Frontal cortex (tissue), 4 donors: ENCODE measurements at places on chromosomes 16 and 17.

DNA sequence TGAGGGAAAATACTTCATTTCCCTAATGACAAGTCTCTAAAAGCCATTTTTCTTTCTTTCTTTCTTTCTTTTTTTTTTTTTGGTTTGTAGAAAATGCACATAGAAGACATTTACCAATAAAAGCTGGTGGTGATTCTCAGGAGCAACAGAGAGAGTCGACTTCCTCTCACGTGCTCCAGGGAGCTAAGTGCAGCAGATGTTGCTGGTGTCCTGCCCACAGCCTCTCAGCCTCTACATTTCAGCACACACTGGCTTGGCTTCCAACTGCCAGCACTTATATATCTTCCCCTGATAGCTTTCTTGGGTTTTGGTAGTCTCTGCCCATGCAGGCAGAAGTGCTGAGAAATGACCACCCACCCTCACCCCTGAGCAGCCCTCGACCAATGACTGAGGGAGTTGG, 58.4 kb upstream of the MARCHF10 start:
- no peak for DNase-seq

- no peak for DNase-seq
Observed at GRCh38 chr17:43784068-43784467, 3.8 kb downstream of the CFAP97D1 start.

DNA sequence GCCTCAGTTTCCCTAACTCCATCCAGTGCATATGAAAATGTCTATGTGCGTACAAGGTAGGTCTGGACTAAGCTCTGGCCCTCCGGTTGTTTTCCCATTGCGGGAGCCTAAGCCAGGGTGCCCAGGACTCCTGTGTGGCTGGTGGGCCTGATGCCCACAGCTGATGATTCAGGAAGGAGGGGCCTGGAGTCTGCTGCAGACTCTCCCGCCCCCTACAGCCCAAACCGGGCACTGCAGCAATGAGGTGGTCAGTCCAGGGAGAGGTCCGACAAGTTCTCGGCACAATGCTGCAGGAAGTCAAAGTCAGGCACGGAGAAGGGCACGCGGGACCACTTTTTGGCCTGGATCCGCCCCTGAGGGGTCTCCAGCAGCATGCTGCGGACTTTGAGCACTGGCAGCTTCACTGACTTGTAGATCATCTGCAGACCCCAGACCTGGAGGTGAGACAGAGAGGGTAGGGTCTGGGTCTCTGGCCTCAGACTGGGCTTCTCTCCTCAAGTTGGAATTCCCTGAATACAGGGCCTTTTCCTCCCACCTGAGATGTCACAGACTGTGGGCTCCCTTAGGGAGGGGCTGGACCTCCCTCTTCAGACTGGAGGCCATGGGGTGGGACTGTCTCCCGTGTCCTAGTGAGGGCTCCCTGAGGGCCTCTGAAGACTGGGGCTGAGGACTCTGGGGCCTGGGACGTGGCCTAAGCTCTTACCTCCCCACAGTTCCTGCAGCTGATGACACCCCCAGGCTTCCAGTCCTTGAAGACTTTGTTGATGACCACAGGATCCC, 3.4 kb upstream of the ZNF385C start:
- peak; percentile 87 for DNase-seq

GRCh38 chr17:56919717-56920116, 5.9 kb upstream of the TRIM25 start:
- no peak for DNase-seq

DNA sequence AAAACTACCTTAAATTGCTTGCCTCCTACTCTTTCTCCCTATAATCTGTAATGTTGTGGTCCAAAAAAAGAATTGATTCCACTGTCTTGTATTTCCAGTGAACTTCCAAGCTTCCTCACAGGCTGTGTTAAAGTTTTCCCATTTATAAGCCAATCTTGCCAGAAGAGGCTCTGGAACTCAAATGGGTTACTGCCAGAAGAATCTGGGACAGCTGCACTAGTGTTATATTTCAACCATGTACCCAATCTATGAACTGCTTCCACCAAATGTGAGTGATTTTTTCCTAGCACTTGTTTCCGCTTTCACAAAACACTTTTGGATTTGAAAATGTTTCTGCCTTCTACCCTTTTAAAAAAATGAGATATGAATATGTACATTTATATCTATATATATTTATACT, 1.8 kb downstream of the CCDC43 start:
- no peak for DNase-seq

DNA sequence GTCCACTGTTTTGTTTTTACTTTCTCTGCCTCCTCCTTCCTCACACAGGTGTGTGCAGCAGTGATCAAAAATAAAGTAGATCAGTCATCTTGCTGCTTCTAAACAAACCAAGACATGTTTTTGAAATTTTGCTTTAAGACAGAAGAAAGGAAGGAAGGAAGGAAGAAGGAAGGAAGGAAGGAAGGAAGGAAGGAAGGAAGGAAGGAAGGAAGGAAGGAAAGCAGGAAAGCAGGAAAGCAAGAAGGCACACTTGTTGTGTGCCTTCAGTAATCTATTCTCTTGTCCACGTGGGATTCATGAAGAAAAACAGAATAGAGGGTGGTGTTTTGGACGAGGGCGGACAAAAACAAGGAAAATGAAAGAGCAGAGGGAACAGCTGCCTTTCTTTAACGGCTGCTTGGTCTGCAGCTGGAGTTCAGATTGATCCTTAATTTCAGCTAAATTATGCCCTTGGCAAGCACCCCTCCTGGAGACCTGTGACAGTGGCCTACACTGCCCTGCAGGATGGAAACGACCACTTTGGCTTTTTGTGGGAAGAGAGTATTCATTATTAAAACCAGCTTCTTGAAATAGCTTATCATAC, 188.5 kb upstream of the IRX3 start:
- no peak for DNase-seq

GRCh38 chr16:8768692-8769091, 28.7 kb downstream of the TMEM186 start:
- no peak for DNase-seq

- DNase-seq: no peak
Observed at GRCh38 chr17:38619937-38620550, 14.3 kb upstream of the SRCIN1 start.

- DNase-seq: no peak
Observed at GRCh38 chr17:18182978-18183333, 672 bp upstream of the ALKBH5 start.

- no peak for DNase-seq
Observed at GRCh38 chr16:72036098-72036497, 18.2 kb upstream of the HP start.

DNA sequence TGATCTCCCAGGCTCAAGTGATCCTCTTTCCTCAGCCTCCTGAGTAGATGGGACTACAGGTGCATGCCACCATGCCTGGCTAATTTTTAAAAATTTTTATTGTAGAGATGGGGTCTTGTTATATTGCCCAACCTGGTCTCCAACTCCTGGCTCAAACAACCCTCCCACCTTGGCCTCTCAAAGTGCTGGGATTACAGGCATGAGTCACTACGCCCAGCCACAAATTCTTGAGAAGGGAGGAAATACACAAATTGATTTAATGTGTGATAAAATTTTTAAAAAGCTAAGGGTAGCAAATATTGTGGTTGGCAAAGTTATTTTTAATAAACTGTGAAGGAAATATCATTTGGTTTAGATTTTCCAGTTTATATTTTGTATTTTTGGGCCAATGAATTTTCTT, 9.6 kb downstream of the ITGAD start:
- no peak for DNase-seq

DNA sequence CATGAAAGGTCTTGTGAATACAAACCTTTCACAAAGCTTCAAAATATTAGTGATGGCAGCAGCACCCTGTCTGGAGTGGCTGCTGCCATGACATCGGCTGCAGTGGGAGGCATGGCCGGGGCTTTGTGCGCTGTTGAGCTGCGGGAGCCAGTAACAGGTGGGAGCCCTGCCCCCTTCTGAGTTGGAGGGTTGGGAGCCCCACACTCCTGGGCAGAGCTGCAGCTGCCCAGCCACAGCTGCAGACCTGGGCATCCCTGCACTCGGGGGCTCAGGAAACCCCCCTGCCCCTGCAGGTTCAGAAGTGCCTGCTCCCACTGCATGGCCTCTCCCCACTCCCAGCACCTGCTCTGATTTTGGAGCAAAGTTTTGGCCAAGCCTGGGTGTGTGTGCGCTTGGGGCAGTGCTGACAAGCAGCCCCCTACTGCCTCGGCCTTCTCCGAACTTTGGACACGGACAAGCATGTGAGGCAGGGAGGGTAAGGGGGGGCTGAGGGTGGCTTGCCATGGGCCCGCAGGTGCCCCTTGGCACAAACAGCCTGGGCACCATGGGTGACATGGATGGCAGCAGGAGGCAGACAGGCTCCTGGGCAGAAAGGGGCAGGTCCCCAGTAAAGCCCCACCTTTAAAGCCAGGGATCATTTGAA, 42.7 kb downstream of the IST1 start:
- DNase-seq: no peak

GRCh38 chr17:2083613-2084035, 28.7 kb downstream of the HIC1 start:
- no peak for DNase-seq
